ENCODE measurements at places on chromosomes 3 and 15.

DNA sequence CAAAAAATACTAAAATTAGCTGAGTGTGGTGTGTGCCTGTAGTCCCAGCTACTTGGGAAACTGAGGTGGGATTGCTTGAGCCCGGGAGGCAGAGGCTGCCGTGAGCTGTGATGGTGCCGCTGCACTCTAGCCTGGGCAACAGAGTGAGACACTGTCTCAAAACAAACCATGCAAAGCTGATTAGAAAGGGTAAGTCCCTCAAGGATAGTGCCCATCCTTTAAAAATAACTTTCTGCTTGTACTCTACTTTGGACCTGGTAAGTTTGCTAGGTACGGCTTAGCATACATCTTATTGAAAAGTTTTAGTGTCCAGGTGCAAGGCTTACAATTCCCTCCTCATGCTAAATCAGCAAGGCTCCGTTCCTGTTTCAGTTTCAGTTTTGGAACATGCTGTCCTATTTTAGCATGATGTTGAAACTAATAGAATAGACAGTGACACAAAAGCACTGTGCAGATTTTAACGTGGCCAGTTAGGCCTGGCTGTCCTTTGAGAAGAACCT is 21.4 kb downstream of the FEM1B start:
- DNase-seq, result no peak

DNA sequence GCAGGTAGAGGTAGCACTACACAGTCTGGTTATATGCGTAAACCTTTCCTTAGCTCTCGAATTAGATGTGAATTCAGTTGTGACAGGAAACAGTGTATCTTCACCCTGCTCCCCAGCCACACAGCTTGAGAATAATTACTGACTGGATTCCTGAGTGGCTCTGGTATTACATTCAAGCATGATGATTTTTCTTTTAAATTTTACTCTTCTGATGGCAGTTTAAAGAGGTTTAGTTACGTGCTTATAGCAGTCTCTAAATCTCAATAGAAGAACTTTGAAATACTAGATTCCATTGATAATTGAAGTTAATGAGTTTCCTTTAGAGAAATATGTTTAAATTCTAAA is 98.8 kb downstream of the FNDC3B start:
- no peak for DNase-seq

GRCh38 chr3:29949940-29950616 is 656.3 kb upstream of the TGFBR2 start:
- no peak for DNase-seq

DNA sequence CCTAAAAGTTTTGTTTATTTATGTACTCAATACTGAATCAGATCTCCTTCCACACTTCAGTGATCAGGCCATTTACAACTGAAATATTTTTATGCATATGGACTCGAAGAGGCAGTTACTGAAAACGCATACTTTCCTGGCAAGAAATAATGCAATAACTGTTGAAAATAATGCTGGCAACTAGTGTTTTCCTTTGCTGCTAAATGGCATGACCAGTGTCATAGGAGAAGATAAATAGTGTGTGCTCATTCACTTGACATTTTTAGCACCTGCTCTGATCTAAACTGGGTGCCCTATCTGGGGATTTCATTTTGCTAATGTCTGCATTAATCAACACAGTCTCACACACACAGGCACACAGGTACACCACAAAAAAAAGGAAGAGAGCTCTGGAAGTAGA is 695.2 kb downstream of the TUSC7 start:
- no peak for DNase-seq

GRCh38 chr3:153958635-153959595 is 162.3 kb upstream of the ARHGEF26 start:
- no peak for DNase-seq

GRCh38 chr15:94582368-94582767 is 351.0 kb downstream of the MCTP2 start:
- no peak for DNase-seq

- DNase-seq, result no peak
These were observed 464.1 kb upstream of the CBLB start for GRCh38 chr3:106332884-106333283.

- DNase-seq, result no peak
These were observed 634.0 kb downstream of the OTOL1 start for GRCh38 chr3:162130582-162130981.

- DNase-seq, result no peak
These were observed 1.3 kb downstream of the ATP13A3 start for GRCh38 chr3:194485468-194485880.

DNA sequence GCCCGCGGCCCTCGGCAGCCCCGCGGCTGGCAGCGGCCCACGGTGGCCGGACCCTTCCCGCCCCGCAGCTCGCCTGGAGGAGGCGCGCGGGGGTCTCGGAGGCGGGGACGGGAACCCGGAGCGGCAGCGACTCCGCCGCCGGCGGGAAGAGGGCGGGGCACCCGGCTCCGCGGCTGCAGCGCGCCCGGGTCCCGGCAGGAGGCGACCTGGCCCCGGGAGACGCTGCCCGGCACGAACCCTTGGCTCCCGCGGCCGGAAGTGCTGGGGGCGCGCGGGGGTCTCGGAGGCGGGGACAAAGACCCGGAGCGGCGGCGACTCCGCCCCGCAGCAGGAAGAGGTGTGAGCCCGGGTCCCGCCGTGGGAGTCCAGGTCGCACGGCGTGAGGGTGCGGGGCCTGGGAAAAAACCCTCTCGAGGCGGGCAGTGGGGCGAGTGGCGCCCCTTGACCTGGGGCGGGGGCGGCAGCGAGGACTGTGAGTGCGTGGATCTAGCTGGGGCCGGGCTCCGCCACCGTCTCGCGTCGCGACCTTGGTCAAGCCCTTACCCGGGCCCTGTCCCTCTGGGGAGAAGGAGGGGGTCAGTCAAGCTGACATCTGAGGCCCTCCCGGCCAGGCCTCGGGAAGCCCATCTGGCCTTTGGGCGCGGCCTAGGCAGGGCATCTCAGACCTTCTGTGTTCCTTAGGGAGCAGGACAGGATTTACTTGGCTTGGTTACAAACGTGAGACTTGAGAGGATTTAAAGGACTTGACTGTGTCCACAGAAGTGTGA is at the start of gene CIB2:
TSS of gene CIB2 (minus strand) at position 151 of the 767 bp plus-strand sequence. CDS start 230 bp downstream, outside the sequence.
- peak; percentile 54 for DNase-seq

DNA sequence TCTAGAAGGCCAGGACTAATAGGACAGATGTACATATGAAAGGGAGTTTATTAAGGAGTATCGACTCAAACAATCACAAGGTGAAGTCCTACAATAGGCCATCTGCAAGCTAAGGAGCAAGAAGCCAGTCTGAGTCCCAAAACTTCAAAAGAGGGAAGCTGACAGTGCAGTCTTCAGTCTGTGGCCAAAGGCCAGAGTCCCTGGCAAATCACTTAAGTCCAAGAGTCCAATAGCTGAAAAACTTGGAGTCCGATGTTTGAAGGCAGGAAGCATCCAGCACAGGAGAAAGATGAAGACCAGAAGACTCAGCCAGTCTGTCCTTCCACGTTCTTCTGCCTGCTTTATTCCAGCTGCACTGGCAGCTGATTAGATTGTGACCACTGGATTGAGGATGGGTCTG is 11.1 kb upstream of the CELF6 start:
- DNase-seq, result no peak

DNA sequence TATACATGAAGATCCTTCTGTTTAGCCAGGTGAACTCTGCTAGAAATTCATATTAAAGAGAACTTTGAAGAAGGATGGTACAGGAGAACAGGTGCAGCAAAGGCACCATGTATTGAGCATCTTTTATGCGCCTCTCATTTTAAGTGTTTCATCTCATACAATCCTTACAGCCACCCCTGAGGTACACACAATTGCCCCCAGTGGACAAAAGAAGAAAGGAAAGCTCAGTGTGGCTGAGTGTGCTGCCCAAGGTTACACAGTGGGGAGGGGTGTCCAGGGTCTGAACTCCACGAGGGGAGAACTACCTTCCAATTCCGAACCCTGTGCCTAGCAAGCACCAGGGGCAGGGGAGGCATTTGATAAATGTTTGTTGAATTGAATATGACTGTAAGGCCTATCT is 98.6 kb downstream of the MECOM start:
- no peak for DNase-seq

- peak; percentile 5 for DNase-seq
These were observed 25.0 kb downstream of the SRGAP3 start for GRCh38 chr3:9224490-9224889.

- DNase-seq, result no peak
These were observed 12.0 kb upstream of the PAQR9 start for GRCh38 chr3:142975316-142975995.

DNA sequence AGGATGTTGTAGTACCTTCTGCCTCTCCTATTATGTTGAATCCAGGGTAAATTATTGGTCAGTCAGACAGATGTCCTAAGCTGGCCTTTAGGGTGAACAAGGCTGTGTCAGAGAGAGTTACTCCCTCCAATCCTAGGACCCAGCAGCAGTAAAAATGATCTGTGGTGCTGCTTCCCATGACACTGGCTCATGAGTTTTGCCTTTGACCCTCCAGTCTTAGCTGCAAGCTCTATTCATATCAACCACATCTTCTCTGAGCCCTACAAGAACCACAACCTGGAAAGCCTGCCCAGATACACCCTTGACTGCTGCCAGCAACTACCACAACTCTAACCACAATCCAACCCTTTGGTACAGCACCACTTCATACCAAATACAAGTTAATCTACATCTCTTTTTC is 27.2 kb upstream of the PHLDB2 start:
- no peak for DNase-seq

- no peak for DNase-seq
These were observed 17.1 kb downstream of the GBE1 start for GRCh38 chr3:81744366-81744765.

DNA sequence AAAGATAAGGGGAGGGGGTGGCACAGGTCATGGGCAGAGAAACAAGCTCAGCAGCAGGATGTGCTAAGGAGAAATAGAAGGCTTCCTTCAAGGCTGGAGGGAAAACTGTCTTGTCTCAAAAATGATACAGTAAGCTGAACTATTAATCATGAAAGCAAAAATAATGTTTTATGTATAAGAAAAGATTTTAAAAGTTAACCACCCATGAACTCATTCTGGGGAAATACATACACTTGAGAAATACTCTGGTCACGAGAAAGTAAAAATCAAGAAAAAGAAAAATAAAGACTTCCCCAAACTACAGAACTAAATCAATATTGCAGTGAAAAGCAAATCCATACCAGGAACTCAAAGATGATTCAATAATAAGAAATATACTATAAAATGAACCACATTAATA is 80.7 kb downstream of the KLF13 start:
- no peak for DNase-seq

DNA sequence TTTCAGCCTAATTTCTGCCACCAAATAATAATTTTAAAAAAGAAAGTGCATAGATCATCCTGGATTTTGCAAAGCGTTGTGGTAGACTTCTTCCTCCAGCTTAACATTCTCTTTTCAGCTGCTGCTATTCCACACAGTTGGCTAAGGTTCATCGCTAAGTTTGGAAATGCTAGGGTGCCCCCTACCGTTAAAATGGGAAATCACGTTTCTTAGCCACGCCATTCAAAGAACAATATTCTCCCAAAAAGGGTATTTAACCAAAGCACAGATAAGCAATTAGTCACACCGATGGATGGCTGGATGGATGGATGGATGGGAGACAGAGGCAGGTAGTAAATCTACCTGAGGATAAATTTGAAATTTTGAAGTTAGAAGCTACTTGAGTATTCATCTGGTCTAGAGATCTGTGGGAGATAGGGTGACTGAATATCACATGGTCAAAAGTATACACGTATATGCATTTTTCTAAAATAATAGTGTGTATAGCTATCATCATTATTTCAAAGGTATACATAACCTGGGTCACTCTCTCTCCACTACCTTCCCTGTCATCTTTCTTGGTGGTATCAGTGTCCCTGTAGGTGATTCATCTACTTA is 67.2 kb downstream of the EFHB start:
- peak; percentile 30 for DNase-seq

DNA sequence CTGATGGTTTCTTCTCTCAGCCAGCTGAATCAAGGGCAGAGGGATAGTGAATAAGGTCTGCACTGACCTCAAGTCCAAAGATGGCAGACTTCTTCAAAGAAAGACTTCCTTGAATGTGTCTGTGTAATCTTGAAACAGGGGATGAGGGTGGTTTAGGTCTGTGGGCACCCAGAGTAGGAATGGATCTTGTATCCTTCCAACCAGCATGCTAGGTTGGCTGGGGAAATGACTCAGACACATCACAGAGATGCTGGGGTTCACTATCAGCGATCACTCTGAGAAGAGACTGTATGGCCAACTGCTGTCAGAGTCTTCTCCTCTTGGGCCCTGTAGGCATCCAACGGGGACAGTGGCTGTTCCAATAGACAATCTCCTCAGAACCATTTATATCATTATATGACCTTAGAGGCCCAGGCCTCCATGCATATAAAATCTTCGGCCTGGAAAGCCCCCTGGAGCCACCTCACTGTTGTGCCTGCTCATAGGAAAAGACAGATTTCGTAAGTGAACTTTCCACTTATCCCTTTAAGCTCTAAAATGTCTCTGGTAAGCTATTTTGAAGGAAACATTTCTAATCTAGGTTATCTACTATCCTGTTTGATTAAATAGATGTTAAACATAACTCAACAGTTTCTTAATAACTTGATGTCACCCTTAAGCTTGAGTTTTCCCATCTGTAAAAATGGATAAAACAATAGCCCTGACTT is 58.5 kb downstream of the TIPARP start:
- DNase-seq, result no peak

DNA sequence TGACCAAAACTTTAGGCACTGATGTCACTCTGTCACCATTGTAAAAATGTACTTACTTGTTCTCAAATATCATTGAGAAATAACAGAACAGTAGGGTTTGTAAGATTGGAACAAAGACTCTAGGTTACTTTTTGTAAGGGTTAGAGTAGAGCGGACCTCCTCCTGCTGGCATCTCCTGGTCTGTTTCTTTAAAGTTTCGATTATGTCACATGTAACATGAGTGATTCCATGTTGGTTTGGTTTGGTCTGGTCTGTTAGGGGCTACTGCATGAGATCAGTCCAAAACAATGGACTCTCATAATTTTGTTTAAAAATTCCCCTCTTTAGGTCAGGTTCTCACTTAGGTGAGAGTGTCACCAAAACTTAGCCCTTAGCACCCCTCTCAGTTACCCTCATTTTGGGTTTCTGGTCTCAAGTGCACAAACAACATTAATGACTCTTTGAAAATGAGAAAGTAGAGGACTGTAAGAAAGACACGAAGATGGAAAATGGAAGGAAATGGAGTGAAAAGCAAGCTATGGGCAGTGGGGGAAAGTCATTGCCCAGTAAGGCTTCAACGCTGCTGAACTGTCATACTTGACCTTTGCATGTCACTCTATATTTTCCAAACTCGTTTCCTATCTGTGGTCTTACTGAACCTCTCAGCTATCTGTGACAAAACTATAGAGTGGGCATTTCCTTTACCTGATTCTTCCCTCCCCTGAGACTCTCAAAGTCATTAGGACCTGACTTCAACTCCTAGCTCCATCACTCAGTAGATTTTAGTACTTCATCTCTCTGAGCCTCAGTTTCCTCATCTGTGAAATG is 52.7 kb downstream of the LDHAL6B start:
- no peak for DNase-seq
